NCI-H446 treated with DMSO at 0.1 percent for 48 hours (cell line): ENCODE measurements at places on chromosomes 7 and 10.

GRCh38 chr7:134886353-134887057 lies 99.8 kb upstream of the AGBL3 start:
- DNase-seq = no peak

DNA sequence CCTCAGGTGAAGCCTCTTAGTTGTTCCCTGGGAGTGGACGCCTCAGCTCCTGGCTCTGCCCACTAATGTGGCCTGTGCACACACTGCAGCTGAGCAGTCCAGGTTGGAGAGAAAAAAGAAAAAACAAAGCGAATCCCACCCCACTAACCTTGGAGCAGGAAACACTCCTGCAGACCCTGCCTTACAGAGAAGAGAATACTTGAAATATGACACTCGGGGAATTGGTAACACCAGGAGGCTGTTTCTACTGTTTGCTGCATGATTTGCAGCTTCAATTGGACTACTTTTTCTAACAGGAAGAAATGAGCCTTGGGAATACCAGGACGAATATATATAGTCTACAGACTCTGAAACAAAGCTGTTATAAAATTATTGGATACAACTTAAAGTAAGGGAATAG lies 22.2 kb downstream of the CDHR3 start:
- no peak for DNase-seq

DNA sequence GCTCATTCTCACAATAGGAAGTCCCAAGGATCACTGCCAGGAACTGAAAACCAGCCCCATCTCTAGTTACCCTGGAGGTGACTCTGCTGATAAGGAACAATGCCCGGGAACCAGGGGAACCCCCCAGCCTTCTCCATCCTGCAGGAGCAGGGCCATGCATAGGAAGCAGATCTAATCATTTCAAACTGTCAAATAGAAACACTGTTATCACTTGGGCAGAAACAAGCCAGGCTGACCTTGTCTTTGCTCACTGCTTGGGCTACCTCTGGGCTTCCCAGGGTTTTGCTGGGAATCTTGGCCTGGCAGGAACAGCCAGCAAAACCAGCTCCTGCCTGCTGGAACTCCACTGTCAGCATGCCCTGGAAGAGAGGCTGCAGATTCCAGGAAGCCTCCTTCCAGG lies 114.1 kb downstream of the RNF216 start:
- DNase-seq = no peak

- no peak for DNase-seq
Measured at GRCh38 chr10:90621577-90621976, 236.3 kb downstream of the HTR7 start.

DNA sequence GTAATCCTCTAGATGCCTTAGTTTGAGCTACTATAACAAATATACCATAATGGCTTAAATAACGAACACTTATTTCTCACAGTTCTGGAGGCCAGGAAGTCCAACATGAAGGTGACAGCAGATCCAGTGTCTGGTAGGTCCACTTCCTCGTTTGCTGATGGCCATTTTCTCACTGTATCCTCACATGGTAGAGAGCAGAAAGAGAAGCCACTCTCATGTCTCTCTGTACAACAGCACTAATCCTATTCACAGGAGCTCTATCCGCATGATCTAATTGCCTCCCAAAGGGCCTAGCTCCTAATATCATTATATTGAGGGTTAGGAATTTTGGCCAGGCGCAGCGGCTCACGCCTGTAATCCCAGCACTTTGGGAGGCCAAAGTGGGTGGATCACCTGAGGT lies 10.2 kb downstream of the HIBADH start:
- DNase-seq = no peak

DNA sequence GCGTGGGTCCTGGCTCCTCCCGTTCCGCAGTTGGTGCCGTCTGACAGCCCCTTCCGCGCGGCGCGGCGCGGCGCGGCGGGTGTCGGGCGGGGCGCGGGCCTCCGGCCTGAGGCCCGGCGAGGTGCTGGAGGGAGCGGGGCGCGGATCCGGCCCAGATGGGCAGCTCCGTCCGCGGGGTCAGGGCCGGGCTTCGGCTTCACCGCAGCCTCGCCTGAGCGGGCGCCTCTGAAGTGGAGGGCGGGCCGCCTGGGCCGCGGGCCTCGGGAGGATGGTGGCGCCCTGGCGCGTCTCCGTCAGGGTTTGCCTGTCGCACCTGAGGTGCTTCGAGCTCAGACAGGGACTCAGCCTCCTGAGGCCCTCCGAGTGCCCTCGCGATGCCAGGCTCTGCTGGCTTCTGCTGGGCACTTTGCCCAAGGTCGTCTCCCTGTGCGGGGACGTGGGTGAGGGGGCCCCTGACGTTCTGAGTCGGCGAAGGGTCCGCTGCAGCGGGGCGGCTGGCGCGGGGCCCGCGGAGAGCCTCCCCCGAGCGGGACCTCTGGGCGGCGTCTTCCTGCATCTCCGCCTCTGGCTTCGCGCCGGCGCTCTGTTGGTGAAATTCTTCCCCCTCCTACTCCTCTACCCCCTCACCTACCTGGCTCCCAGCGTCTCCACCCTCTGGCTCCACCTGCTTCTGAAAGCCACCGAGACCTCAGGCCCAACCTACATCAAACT lies 473 bp downstream of the ADCK2 start:
- no peak for DNase-seq

DNA sequence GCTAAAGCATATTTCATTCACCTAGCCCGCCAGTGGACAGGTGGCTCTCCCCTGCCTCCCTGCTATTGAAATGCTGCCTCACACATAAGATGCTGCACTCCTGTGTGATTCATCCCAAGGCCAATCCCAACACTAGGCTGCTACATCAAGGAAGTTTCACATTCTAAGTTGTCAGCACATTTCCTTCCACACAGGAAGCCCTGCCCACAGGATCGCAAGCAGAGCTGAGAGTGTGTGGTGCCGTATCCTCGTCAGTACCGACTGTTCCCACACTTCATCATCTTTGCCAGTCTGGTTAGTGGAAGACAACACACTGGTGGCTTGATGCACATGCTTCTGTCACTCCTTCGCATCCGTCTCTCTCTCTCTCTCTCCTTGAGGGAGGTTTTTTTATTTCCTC lies 194.3 kb upstream of the PPP2R2D start:
- DNase-seq = no peak

DNA sequence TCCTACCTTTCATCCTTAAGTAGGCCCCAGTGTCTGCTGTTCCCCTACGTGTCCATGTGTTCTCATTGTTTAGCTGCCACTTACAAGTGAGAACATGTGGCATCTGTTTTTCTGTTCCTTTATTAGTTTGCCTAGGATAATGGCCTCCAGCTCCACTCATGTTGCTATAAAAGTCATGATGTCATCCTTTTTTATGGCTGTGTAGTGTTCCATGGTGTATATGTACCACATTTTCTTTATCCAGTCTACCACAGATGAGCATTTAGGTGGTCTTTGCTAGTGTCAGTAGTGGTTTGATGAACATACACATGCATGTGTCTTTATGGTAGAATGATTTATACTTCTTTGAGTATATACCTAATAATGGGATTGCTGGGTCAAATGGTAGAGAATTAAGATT lies 146.2 kb upstream of the SLC26A5 start:
- DNase-seq = no peak

DNA sequence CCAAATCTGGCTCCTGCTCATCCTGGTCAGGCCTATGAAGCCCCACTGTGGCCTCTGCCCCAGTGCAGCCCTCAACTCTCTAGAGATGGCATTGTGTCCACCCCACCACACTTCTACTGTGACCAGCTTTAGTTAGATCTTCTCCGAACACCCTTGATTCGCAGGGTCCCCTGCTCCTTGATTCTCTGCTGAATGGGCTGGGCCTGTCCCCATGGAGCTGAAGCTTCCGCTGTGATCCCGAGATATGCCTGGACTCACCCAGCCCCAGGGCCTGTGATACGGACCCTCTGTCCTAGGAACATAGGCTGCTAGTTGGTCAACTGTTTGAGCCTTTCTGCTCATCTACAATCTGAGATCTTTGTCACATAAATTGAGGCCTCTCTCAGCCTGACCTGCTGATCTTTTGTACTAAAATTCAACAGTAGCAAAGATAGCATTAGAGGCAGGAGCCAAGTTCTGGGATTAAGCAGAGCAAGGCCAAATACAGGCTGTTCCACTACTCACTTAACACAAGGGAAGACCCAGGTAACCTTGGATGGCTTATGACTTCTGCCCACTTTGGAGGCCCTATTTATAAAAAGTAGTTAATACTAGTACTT lies 6.5 kb upstream of the PPIF start:
- DNase-seq = no peak

GRCh38 chr10:95814011-95814727 lies 58.2 kb downstream of the ENTPD1 start:
- no peak for DNase-seq

DNA sequence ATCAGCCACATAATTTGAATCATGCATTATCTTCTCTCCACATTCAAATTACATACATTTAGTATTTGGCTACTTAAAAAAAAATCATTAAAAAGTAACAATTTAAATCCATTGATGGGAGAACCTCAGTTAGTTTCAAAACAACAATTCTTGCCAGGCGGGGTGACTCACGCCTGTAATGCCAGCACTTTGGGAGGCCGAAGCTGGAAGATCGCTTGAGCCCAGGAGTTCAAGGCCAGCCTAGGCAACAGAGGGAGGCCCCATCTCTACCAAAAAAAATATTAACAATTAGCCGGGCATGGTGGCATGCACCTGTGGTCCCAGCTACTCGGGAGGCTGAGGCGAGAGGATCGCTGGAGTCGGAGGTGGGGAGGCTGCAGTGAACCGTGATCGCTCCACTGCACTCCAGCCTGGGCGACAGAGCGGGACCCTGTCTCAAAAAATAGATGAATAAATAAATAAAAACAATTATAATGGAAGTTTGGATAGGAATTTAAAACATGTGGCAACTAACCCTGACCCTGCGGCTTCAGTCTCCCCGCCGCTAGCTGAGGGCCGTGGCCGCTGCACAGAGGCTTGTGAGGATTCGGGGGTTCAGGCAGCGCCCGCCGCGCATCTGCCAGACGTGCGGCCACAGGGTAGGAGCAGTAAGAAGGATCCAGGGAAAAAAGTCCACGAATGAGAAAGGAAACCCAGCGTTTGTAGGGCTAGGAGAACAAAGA lies 1.1 kb upstream of the CSGALNACT2 start:
- DNase-seq = no peak
